Activated CD4-positive, alpha-beta T cell treated with anti-CD3 and anti-CD28 coated beads for 36 hours (primary cell): ENCODE measurements at places on chromosomes 1 and 21.

DNA sequence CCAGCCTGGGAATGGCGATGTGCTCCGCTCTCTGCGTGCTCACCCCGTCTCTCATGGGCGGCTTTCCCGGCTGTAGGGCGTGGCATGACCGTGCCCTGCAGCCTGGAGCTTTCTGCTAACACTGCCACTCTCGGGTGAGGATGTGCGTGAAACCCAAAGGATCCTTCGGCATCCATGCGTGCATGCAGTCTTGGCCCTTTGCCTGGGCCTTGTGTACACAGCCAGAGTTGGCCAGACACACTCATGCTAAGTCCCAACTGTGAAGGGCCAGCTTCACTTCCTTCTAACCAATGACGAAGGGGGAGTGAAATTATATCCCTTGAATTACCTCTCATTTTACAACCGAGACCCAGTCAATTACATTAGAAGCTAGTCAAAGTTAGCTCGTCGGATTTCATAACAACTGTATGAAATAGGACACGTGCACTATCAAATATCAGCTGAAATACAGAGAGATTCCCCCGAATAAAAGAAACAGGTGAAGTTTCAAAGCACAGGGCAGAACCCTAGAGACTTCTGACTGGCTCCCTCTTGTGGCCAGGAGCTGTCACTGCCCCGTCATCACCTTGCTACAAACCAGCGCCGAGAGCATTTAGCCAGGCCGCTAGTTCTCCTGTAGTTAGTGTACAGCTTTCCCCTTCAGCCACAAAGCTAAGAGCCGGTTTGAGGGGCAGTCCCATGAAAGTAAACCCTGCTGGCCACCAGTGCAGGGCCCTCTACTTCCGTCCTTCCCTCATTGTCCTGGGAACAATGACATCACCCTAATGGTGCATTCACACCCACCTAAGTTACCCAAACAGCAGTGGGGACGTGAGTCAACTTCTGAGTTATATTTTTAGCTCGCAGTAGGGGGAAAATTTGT is 63.4 kb upstream of the COA6 start:
- DNase-seq = peak; percentile 87

- no peak for DNase-seq
Measured at GRCh38 chr1:7459914-7460313, 311.2 kb upstream of the VAMP3 start.

GRCh38 chr1:214549604-214550003 is 1.8 kb downstream of the PTPN14 start:
- no peak for DNase-seq

DNA sequence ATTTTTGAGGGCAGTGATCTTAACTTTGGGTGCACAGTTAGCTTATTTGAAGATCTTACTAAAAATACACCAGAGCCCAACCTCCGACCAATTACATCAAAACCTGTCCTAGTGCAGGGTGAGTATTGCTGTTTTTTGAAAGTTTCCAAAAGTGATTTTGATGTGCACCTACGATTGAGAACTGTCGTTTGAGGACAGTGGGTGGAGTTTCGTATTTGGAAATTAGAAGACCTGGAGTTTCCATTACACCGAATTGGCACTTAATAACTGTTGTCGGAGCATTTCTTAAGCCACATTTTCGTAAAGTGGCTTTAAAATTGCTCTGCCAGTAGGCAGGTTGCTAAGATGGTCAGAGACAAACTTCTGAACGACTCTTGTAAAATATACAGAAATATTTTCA is 1.1 kb downstream of the SOD1 start:
- no peak for DNase-seq

GRCh38 chr1:113479713-113480676 is 89.7 kb downstream of the MAGI3 start:
- no peak for DNase-seq
